ENCODE measurements at places on chromosomes 5 and 9. TPM values are rescaled to one million over a fixed set of nuclear protein-coding genes. Genes with fewer than 3 reads are reported as not detected.

The OTP gene
- total RNA-seq, result 0.03 TPM

The CACFD1 gene
- total RNA-seq, result 4.9 TPM

The HTR4 gene
- not detected for total RNA-seq

The SPAG8 gene
- 0.58 TPM for total RNA-seq

The EIF4E1B gene
- not detected for total RNA-seq

The FCN2 gene
- not detected for total RNA-seq

The CKMT2 gene
- not detected for total RNA-seq

The CYLC2 gene
- total RNA-seq, result not detected

The SLC6A7 gene
- total RNA-seq, result 0.02 TPM

The BDP1 gene
- 10.6 TPM for total RNA-seq

The DEPDC1B gene
- 18.3 TPM for total RNA-seq

The PCDHB5 gene
- 1.6 TPM for total RNA-seq

The SPATA31C1 gene
- not detected for total RNA-seq

The DDX41 gene
- total RNA-seq, result 131 TPM

The ENTPD2 gene
- 0.63 TPM for total RNA-seq

The NEURL1B gene
- 3.3 TPM for total RNA-seq

The LURAP1L gene
- total RNA-seq, result 18.6 TPM

The LCN1 gene
- not detected for total RNA-seq

The FLT4 gene
- 3.1 TPM for total RNA-seq

The MXD3 gene
- total RNA-seq, result 15.1 TPM

The RGS7BP gene
- not detected for total RNA-seq

The CTXN3 gene
- total RNA-seq, result not detected

The DIRAS2 gene
- total RNA-seq, result 0.01 TPM

The IGIP gene
- total RNA-seq, result 0.91 TPM

The WDR5 gene
- total RNA-seq, result 62.8 TPM

The TMEFF1 gene
- 1.8 TPM for total RNA-seq

The PCDHB13 gene
- total RNA-seq, result 0.05 TPM

The ARL10 gene
- 0.61 TPM for total RNA-seq

The PANK3 gene
- 17.1 TPM for total RNA-seq

The TAF11L10 gene
- not detected for total RNA-seq

The LOX gene
- 1.3 TPM for total RNA-seq

The FBP1 gene
- total RNA-seq, result not detected

The FAM221B gene
- not detected for total RNA-seq

The GDNF gene
- 0.05 TPM for total RNA-seq

The HK3 gene
- total RNA-seq, result 0.03 TPM

The BRD9 gene
- 41.3 TPM for total RNA-seq

The PAX5 gene
- not detected for total RNA-seq

The GAS1 gene
- 0.14 TPM for total RNA-seq

The GABRA1 gene
- not detected for total RNA-seq
